ENCODE measurements at places on chromosomes 3 and 15. TPM values are rescaled to one million over a fixed set of nuclear protein-coding genes. Genes with fewer than 3 reads are reported as not detected.

The SIN3A gene
- total RNA-seq = 19.2 TPM

The DNAJB8 gene
- not detected for total RNA-seq

The ADAMTS17 gene
- not detected for total RNA-seq

The CTSH gene
- total RNA-seq = 58.4 TPM

The CP gene
- total RNA-seq = not detected

The PLAAT1 gene
- total RNA-seq = 29.3 TPM

The VEPH1 gene
- 25.0 TPM for total RNA-seq

The CCDC54 gene
- not detected for total RNA-seq

The LAMB2 gene
- 192 TPM for total RNA-seq

The NIPA2 gene
- 96.1 TPM for total RNA-seq

The TRIM71 gene
- total RNA-seq = 0.05 TPM

The SUCLG2 gene
- 75.2 TPM for total RNA-seq

The ATP13A5 gene
- total RNA-seq = not detected

The WNT5A gene
- total RNA-seq = 15.6 TPM

The LRRC28 gene
- 14.0 TPM for total RNA-seq

The ADGRG7 gene
- total RNA-seq = not detected

The HTR3E gene
- total RNA-seq = not detected

The FEZF2 gene
- total RNA-seq = not detected

The LNP1 gene
- total RNA-seq = 2.8 TPM

The SLC49A4 gene
- 49.5 TPM for total RNA-seq

The PP2D1 gene
- total RNA-seq = not detected

The DNAH12 gene
- total RNA-seq = not detected

The MFGE8 gene
- 116 TPM for total RNA-seq

The GPR171 gene
- total RNA-seq = not detected

The GPR160 gene
- total RNA-seq = 2.7 TPM

The PLCB2 gene
- not detected for total RNA-seq

The PPP1R14D gene
- not detected for total RNA-seq

The C3orf62 gene
- 0.67 TPM for total RNA-seq

The ROBO2 gene
- total RNA-seq = not detected

Data from A172 (cell line).